Aortic smooth muscle cell (primary cell): ENCODE measurements at places on chromosomes 2 and 18. TPM values are rescaled to one million over a fixed set of nuclear protein-coding genes. Genes with fewer than 3 reads are reported as not detected.

HDLBP gene
- 1,359 and 1,448 TPM in 2 replicates for total RNA-seq

CDH7 gene
- not detected in 2 replicates for total RNA-seq

TTR gene
- not detected in 2 replicates for total RNA-seq

PGAP1 gene
- total RNA-seq = 6.3 and 7.7 TPM in 2 replicates

MBP gene
- total RNA-seq = 13.1 and 20.5 TPM in 2 replicates

ACSL3 gene
- total RNA-seq = 151 and 177 TPM in 2 replicates

DCDC2C gene
- not detected in 2 replicates for total RNA-seq

MAL gene
- not detected in 2 replicates for total RNA-seq

SCN3A gene
- 0.13 and 0.62 TPM in 2 replicates for total RNA-seq

PIEZO2 gene
- 0.31 and 4.1 TPM in 2 replicates for total RNA-seq

HDHD2 gene
- 19.4 and 21.3 TPM in 2 replicates for total RNA-seq

DNER gene
- total RNA-seq = 0.26 and 0.37 TPM in 2 replicates

DNAH7 gene
- total RNA-seq = 1.2 and 1.7 TPM in 2 replicates

KLHL14 gene
- not detected in 2 replicates for total RNA-seq

PPM1G gene
- total RNA-seq = 76.8 and 107 TPM in 2 replicates

RAPGEF4 gene
- total RNA-seq = 0.66 and 2.2 TPM in 2 replicates

KCNS3 gene
- total RNA-seq = 0.66 and 1.5 TPM in 2 replicates

EFHD1 gene
- total RNA-seq = 1.1 and 5.5 TPM in 2 replicates

CABLES1 gene
- 19.0 and 20.4 TPM in 2 replicates for total RNA-seq

GALNT14 gene
- 0.26 and 0.31 TPM in 2 replicates for total RNA-seq

RESP18 gene
- not detected in 2 replicates for total RNA-seq

AP1S3 gene
- 22.6 and 28.7 TPM in 2 replicates for total RNA-seq

ICA1L gene
- 3.6 and 6.5 TPM in 2 replicates for total RNA-seq

ANKRD30BL gene
- not detected in 2 replicates for total RNA-seq

IL1F10 gene
- total RNA-seq = not detected in 2 replicates

LCLAT1 gene
- total RNA-seq = 11.2 and 15.3 TPM in 2 replicates

TRIB2 gene
- 49.0 and 62.0 TPM in 2 replicates for total RNA-seq

IL36RN gene
- total RNA-seq = not detected in 2 replicates

GPR55 gene
- not detected in 2 replicates for total RNA-seq

DLX2 gene
- 0.12 and 0.13 TPM in 2 replicates for total RNA-seq

SPATA3 gene
- not detected in 2 replicates for total RNA-seq

AGXT gene
- total RNA-seq = not detected in 2 replicates

TPO gene
- total RNA-seq = not detected in 2 replicates
